ENCODE measurements at places on chromosomes 1 and 21.

- DNase-seq, result no peak
These were observed 107.5 kb upstream of the TNFSF4 start for GRCh38 chr1:173314656-173315055.

DNA sequence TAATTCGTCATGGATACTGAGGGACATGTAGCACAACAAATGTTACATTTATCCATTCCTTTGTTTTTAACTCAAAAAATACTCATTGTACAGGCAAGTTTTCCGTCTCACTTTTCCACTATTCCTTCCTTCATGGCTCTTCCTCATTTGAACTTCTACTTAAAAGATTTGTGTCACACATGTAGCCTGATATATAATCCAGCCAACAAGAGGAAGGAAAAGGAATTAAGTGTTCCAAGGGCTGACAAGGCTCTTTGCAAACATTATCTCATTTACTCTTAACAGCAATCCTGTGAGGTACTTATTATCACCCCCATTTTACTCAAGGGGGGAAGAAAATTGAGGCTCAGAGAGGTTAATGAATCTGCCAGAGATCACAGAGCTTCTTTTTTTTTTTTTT lies 22.9 kb downstream of the CD244 start:
- DNase-seq, result no peak

- no peak for DNase-seq
These were observed 13.6 kb downstream of the DDAH1 start for GRCh38 chr1:85451236-85451830.

- DNase-seq, result no peak
These were observed 1.5 kb upstream of the THRAP3 start for GRCh38 chr1:36222481-36223380.

GRCh38 chr1:83029050-83029449 lies 969.9 kb downstream of the TTLL7 start:
- no peak for DNase-seq

GRCh38 chr1:27668121-27668807 lies 3.7 kb downstream of the IFI6 start:
- no peak for DNase-seq

- no peak for DNase-seq
These were observed 524 bp upstream of the TMCO4 start for GRCh38 chr1:19800076-19800804.

DNA sequence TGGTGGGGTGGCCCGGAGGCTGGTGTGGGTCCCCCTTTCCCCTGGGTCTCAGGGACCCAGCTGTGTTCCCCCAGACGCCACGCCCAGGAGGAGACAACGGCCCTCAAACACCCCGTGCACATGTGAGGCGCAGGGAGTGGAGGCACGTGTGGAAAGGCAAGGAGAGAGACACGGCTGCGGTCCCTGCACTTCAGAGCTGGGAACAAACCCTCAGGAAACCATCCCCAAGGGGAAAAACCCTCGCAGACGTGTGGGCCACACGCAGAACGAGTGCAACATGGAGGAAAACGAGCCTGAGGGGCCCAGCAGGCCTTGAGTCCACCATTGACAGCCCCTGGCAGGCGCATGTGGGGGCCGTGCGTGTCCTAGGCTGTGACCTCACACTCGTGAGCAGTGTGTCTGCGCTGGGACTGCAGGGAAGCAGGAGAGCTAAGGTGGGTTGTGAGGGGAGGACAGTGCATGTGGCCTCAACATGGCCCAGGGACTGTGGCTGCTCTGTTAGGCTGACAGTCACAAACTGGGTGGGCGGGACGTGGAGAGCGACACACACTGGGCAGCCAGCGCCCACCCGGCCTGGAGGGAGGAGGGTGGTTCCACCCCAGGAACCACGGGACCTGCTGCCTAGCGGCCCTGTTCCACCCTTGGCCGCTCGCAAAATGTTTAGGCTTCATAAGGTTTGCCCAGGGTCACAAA lies 20.0 kb downstream of the ITGB2 start:
- DNase-seq, result no peak

GRCh38 chr1:39178541-39179431 lies 25.7 kb upstream of the MACF1 start:
- DNase-seq, result no peak

- DNase-seq, result no peak
These were observed 13.1 kb upstream of the SLC30A1 start for GRCh38 chr1:211591980-211592493.

DNA sequence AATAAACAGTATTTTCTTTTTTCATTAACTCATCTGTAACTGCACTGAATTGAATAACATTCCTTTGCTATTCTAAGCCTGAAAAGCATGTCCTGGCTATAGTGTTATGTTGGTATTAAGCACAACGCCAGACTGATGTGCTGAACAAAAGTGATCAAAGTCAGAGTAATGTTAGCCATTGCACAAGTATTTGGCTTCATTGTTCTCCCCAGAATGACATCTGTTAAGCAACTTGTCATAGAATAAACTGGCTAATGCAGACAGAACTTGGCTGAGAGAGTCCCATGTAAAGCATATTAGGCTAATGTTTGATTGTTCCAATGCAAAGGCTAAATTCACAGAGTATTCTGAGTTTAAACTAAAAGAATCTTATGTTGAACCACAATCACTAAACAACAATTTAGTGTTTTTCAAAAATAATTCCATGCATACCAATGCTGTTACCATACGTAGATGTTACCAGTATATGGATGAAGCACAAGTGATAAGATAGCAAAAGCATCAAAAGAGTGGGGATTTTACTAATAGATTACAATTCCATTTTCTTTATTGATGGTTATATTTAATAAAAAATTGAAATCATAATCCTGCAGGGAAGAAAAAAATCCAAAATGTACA lies 235.3 kb upstream of the DMRTA2 start:
- DNase-seq, result no peak

DNA sequence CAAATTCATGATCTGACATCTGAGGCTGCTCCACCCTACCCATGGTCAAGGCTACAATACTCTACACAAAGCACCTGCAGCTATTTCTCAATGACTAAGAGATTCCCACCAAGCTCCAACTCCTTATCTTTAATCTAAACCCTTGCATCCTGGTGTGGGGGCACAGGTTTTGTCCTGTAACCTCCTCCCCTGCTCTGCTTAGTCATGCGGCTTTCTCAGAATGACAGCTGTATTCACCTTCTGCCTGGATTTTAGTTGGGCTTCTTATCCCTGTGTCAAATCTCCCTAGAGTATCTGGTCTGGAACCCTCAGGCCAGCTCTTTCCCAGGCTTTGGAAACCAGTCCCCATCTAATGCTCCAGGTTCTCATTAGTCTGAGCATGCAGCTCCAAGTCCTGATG lies 159.0 kb downstream of the BARHL2 start:
- no peak for DNase-seq

GRCh38 chr1:171717062-171717718 lies 24.7 kb downstream of the VAMP4 start:
- DNase-seq, result no peak

DNA sequence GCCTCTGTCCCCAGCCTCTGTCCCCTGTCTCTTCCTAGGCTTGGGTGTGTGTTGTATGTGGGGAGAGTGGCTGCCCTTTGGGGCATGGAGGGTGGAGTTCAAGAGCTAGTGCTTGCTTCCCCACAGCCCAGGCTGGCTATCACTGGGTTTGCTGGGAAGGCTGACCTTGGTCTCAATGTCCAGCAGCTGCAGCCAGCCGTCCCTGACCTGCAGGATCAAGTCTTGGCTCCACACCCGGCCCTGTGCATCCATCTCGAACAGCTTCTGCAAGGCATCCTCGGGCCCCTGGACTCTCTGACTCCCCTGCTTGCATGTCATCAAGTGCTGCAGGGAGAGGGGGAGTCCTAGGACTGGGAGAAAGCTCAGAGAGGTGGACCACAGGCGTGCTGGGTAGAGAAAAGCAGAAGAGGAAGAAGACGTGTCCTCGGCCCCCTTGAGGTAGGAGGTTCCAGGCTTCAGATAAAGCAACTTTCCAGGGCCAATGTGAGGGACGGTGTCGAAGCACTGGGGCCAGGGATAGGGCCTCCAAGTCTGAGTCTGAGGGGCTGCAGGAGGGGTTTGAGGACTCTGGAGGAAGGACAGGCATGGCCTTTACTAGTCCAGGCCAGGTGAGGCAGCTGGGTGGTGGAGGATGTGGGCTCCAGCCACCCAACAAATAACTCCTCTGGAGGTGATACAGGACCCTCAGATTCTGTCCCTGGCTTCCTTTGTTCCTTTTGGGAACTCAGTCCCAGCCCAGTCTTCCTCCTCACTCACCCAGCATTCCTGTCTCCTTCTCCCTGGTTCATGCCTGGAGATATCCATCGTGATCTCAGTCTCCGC lies 4.0 kb downstream of the EPS8L3 start:
- no peak for DNase-seq
